NCI-H2081 treated with DMSO at 0.1 percent for 48 hours (cell line): ENCODE measurements at places on chromosomes 5 and 9.

GRCh38 chr5:9519537-9519936 lies 26.3 kb downstream of the SEMA5A start:
- no peak for DNase-seq

- DNase-seq, result peak; percentile 42
Observed at GRCh38 chr5:113061846-113062780, 85.5 kb downstream of the DCP2 start.

DNA sequence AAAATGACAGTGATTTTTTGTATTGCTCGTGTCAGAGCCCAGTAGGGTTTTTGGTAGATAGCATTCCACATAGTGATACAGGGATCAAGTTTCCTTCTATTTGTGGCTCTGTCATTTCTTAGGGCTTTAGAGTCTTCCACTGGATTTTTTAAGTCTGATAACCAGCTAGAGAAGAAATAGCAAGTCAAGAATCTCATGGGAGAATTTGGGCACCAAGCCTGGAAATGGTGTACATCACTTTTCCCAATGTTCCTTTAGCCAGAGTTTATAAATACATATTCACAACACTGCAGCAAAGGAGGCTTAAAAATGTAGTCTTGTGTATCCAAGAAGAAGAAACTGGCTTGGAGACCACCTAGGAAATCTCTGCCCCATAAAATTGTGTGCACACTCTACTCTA lies 647.1 kb upstream of the KLF4 start:
- no peak for DNase-seq

DNA sequence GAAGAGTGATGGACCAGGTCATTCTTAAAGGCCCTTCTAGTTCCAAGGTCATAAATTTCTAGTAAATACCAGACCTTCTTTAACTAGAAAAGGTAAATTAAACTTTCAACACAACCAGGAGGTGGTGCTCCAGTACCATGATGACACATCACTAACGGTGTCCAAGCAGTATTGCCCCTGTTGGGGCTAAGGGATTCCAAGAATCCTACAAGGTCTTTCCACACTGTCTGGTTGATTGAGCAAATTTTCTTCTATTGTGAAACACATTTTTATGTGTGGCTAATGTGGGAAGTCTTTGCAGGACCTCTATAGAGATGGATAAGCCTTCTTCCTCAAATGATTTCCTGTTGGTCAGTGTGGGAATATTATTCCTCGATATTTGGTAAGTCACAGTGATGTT lies 459.6 kb upstream of the PAPPA start:
- no peak for DNase-seq

DNA sequence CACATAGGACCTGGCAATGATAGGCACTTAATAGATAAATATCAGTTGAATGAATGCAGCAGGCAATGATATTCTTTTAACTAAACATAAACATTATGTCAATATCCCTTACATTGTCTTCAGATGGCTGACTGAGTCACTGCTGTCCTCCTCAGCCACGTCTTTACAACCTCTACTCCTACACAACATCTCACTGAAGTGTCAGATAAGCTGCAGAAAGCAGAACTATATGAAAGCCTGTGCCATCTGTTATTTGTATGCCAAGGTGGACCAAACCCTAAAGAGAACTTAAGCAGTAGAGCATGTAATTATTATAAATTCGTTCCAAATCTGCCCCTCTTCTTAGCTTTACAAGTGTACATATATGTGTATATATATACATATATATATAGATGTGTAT lies 271.2 kb downstream of the RASEF start:
- DNase-seq, result no peak

DNA sequence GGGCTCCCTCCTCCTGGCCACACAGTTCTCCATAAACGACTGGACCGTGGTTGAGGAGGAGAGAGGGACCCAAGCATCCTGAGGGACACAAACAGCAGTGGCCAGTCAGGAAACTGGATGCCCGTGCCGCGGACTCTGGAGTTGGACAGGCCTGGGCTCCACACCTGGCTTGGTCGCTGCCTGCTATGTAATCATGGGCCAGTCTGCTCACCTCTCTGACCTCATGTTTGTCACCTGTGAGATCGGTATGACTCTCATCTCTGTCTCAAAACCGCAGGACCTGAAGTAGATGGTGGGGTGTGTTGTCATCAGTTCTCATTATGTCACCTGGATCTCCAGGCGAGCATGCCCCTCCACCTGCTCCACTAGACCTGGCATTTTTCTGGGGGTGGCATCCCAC lies 14.5 kb downstream of the CXXC5 start:
- no peak for DNase-seq

- no peak for DNase-seq
Observed at GRCh38 chr9:95826183-95826838, 49.2 kb upstream of the ERCC6L2 start.

DNA sequence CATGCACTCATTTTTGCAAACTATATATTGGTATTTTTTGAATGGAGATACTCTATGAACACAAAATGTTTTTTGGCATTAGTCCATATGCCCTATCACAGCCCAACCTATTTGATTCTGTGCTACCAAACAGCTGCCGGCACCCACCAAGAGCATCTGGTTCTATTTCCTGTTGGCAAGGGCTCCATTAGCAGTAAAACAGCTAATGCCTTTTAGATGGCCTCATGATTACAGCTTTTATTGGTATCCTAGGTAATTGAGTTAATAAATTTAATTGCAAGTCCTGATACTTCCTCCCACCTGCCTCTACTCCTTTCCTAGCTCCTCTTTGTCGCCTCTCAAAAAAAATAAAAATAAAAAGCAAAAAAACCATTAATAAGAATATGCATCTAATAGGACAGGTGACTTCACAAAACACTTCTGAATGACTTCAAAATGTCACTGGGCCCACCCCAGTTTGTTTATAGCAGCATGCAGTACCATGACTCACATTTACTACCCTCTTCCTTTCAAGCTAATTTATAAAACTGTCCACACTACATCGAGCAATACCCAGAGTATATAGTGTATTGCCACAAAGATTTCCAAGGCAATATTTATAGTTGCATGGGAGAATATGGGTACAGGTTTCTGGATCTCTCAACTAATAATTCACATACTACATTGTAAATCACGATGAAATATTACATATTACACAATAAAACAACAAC lies 620.4 kb downstream of the SLCO4C1 start:
- DNase-seq, result peak; percentile 41

DNA sequence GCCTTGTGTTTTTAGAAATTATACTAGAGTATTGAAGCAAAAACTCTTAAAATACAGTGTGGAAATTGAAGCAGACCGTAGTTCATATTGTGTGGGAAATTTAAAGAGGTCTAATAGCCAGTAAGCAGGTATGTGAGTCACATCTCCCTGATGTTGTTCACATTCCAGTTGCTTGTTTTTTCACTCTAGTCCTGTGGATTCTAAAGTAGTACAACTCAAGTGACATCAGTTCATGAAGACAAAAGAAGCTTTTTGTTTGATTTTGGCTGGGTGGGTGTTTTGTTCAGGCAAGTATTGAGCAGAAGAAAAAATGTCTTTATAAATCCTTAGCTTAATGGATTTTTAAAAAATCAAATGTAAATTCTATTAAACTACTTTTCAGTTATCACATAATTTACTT lies 216.2 kb downstream of the MAN2A1 start:
- DNase-seq, result no peak

- DNase-seq, result peak; percentile 26
Observed at GRCh38 chr9:3441197-3441816, 84.5 kb downstream of the RFX3 start.

DNA sequence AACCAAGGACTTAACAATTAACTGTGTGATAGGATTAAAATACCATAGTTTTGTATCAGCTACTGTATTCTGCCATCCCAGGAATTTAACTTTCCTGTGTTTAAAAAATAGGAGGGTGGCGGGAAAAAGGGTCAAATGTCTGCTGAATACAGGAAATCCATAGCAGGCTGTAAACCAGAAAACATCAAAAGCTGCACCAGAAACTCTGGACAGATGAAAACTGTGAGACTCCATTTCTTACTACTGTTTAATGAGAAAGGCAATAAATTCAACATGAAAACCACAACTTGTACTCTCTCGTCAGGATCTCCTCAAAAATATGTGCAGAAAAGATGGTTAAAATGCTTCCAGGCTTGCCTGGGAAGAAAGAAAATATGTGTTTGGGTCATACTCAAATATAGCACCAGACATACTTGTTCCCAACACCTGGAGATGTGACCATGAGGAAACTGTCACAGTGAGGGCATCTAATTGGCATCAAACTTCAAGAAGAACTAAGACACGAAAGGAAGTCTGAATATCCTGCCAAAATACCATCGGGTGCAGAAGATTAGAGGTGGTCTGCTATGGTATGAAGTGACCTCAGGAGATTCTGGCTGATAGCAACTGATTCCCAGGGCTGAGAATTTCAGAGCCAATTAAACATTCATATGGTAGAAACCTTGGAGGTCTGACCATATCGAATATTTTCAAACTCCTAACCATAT lies 164.7 kb upstream of the TARS1 start:
- no peak for DNase-seq

GRCh38 chr9:33165263-33166151 lies 1.6 kb downstream of the B4GALT1 start:
- DNase-seq, result no peak
